Mesendoderm (in vitro differentiated cells): ENCODE measurements at places on chromosomes 2 and 18.

- no peak for DNase-seq
Measured at GRCh38 chr2:169119123-169119760, 49.9 kb downstream of the DHRS9 start.

- no peak for DNase-seq
Measured at GRCh38 chr2:65450393-65450792, 18.0 kb upstream of the SPRED2 start.

- DNase-seq, result no peak
Measured at GRCh38 chr2:60498816-60499429, 54.5 kb downstream of the BCL11A start.

DNA sequence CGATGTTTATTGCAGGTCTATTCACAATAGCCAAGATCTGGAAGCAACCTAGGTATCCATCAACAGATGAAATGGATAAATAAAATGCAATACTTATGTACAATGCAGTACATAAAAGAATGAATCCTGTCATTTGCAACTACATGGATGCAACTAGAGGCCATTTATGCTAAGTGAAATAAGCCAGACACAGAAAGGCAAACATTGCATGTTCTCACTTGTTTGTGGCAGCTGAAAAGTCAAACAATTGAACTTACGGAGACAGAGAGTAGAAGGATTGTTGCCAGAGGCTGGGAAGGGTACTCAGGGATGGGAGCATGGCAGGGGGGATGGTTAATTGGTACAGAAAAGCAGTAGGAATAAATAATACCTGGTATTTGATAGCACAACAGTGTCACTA is 563.9 kb downstream of the TMX3 start:
- DNase-seq, result no peak

DNA sequence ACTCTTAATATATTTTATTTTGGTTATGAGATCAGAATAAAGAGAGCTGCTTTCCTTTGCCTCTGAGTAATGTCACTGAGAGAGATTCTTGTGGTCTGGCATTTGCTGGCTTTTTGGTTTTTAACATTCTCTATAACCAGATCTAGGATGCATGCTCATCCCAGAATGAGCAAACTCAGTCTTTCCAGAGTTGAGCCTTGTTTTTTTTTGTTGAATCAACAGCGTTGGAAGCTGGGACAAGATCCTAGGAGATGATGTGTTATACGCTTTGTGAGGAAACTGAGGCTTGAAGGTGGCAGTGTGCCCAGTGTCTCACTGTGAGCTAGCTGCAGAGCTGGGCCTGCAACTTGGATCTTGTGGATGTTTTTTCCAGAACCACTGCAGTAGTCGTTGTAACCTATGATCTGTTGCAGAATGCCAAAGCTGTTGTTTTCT is 19.5 kb downstream of the MYO1B start:
- no peak for DNase-seq

GRCh38 chr2:155547571-155547970 is 785.0 kb downstream of the NR4A2 start:
- DNase-seq, result no peak

GRCh38 chr2:16201848-16202247 is 261.5 kb downstream of the MYCN start:
- DNase-seq, result no peak

GRCh38 chr2:3911882-3912455 is 208.6 kb downstream of the DCDC2C start:
- DNase-seq, result no peak

- no peak for DNase-seq
Measured at GRCh38 chr18:78424403-78425018, 555.1 kb upstream of the SALL3 start.

DNA sequence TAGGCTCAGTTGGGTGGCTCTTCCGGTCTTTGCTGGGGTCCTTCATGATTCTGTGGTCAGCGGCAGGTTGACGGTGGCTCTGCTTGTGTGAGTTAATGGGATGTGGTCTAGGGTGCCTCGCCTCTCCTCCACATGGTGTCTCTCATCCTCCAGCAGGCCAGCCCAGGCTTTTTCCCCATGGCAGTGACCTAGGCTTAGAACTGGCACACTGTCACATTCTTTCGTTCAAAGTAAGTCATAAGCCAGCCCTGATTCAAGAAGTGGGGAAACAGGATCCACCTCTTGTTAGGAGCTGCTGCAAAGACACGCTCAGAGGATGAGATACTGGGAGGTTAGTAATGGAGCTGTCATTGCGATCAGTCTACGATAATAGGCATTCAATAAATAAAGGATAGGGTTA is 46.0 kb upstream of the CTIF start:
- DNase-seq, result no peak
